ENCODE measurements at places on chromosomes 11 and 22. TPM values are rescaled to one million over a fixed set of nuclear protein-coding genes. Genes with fewer than 3 reads are reported as not detected.

The CXCR5 gene
- not detected for total RNA-seq

The DCDC1 gene
- 2.5 TPM for total RNA-seq

The CARD18 gene
- total RNA-seq: not detected

The SLC22A12 gene
- not detected for total RNA-seq

The STK33 gene
- 14.6 TPM for total RNA-seq

The UVRAG gene
- 13.9 TPM for total RNA-seq

The NRGN gene
- 1.2 TPM for total RNA-seq

The FIBP gene
- 87.7 TPM for total RNA-seq

The ADAMTS15 gene
- total RNA-seq: 0.59 TPM

The CNIH2 gene
- 3.6 TPM for total RNA-seq

The CERK gene
- total RNA-seq: 18.0 TPM

The OLFML1 gene
- total RNA-seq: 4.4 TPM

The GVQW3 gene
- total RNA-seq: 2.5 TPM

The UCP3 gene
- total RNA-seq: 0.55 TPM

The GALNT18 gene
- total RNA-seq: 29.4 TPM

The MRPL49 gene
- total RNA-seq: 113 TPM

The LRFN4 gene
- 17.3 TPM for total RNA-seq

The MS4A4A gene
- total RNA-seq: 10.6 TPM

The DERL3 gene
- 6.9 TPM for total RNA-seq

The IGSF9B gene
- total RNA-seq: 10.2 TPM

The DENND6B gene
- total RNA-seq: 19.6 TPM

The TMPRSS6 gene
- total RNA-seq: 0.45 TPM

The NXPE2 gene
- total RNA-seq: 0.68 TPM

The RTN4R gene
- total RNA-seq: 6.0 TPM

The MMP13 gene
- not detected for total RNA-seq

The OR4D5 gene
- not detected for total RNA-seq

The B4GALNT4 gene
- total RNA-seq: 14.2 TPM

The VSIG2 gene
- total RNA-seq: 38.6 TPM

The KCTD14 gene
- total RNA-seq: 3.6 TPM

Data from prostate gland (tissue), 2 donors.